ENCODE measurements at places on chromosomes 4 and X.

GRCh38 chrX:47210661-47211425, 7.6 kb upstream of the CDK16 start:
- no peak for DNase-seq

DNA sequence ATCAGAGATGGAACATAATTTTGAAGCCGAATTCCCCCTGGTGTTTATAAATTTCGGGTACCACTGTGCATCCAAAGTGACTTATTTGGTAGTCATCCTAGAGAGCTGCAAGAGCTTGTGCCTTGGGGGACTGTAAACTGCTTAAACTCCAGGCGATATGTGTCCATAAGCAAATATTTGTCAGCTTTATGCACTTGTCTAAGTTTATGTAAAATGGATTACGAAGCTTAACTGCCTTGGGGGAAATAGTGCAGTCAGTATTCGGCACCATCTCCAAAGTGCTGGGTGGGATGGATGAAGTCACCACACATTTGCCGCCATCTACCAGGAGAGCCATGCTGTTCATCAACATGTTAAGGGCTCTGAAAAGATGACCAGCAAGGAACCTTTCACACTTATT, 65.9 kb downstream of the CC2D2A start:
- no peak for DNase-seq

DNA sequence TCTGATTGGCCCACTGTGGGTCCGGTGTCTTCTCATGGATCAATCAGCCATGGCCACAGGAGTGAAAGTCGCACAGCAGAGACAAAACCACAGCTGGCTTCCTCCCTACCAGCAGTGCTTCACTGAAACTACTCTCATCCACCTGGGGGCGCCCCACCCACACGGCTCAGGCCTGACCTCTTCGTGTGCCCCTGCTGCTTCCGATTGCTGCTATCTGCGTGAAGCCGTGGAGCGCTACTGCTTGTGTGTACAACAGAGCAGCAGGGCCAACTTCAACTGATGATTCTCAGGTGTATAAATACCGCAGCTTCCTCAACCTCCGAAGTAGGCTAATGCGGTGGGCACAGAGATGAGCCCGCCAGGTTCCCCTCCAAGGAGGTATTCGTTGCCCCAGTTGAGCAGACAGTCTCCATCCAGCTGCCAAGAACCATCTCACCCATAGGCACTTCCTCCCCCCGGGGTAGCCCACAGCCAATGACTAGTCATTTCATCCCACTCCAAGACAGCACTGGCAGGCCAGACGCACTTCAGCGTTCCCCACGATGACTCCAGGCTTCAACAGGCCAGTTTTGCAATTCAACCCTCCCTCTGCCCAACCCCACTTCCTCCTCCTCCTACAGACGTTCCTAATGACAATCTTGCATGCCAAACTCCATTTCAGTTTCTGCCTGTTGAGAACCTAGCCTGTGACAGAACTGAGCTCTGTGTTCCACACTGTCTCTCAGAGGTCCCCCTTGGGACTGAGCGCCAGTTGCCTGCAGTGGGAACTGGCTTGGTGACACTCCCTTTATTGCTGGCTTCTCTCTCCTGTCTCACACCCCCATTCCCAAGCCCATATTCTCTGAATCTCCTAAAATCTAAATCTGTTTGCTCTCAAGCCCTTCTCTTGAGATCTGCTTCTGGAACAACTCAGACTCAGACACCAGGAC, 41.3 kb upstream of the ATP6AP2 start:
- DNase-seq: no peak

DNA sequence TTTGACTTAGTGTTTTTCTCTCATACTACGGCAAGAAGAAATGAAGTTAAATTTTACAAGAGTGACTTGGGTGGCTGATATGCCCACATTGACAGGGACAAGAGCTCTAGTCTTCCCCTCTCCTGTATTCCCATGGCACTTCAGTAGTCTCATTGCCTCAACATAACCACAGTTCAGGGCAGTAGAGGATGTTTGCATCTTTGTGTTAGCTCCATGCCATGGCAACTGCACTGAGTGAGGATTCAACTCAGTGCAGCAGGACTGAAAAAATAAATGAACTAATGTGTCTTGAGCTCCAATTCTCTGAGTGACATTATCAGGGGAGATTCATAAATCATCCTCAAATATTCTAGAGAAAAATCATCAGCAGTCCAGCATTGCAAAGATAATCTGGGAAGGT, 78.8 kb downstream of the TET2 start:
- no peak for DNase-seq

GRCh38 chr4:120855307-120856001, 67.1 kb downstream of the PRDM5 start:
- DNase-seq: no peak

DNA sequence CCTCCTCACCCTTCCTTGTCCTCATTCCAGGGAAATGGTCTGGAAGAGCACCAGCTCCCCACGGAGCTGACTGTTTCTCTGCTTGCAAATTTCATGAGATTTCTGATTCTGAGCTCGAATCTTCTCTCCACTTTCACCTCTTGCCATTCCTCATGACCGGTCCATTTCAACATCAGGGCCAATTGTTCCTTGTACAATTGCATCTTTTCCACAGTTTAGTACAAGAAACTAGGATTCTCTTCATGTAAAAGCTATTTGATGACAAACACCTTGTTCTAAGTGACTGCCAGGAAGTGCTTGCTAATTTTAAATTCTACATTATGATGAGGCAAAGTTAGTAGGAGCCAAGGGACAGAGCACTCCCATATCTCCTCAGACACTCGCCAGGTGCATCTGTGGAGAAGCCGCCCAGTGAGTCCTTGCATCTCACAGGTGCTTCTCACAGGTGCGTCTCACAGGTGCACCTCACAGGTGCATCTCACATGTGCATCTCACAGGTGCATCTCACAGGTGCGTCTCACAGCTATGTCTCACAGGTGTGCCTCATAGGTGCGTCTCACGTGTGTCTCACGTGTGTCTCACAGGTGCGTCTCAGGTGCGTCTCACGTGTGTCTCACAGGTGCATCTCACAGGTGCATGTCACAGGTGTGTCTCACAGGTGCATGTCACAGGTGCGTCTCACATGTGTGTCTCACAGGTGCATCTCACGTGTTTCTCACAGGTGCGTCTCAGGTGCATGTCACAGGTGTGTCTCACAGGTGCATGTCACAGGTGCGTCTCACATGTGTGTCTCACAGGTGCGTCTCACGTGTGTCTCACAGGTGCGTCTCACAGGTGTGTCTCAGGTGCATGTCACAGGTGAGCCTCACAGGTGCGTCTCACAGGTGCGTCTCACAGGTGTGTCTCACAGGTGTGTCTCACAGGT, 3.0 kb upstream of the PDE6B start:
- DNase-seq: no peak

DNA sequence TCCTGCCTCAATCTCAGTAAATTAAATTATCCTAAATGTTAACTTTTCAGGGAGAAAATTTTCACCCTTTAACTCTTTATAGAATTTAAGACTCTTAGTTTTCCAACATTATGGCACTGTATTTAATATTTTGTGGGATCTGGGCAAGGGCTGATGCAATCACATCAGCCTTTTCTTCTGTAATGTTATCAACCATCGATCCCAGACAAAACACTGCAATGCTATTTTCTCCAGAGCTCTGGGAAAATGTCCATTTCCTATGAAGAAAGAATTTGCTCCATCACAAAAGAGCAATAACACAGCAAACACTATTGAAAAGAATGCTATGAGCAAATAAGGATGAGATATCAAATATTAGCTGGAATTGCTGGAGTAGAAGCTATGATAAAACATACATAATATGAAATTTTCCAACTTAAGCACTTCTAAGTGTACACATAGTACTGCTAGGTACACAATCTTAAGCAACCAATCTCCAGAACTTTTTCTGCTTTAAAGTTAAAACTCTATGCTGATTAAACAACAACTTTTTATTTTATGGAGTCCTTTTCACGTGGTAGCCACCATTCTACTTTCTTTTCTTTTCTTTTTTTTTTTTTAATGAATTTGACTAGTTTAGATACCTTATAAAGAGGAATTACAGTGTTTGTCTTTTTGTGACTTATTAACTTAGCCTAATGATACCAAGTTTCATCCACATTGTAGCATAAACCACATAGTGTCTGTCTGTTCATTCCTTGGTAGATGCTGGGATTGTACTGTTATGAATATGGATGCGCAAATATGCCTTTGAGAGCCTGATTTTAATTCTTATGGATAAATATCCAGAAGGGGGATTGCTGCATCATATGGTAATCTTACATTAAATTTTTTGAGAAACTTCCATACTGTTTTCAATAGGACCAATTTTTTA, 43.6 kb downstream of the UGT2A3 start:
- DNase-seq: no peak

- DNase-seq: no peak
These were observed 31.6 kb upstream of the LSM6 start for GRCh38 chr4:146143888-146144287.

GRCh38 chr4:151325111-151325948, at the start of gene SH3D19:
Gene SH3D19 (minus strand): TSS chr4:151325605. CDS start chr4:151325352, 253 bp downstream.
- peak; percentile 63 for DNase-seq

DNA sequence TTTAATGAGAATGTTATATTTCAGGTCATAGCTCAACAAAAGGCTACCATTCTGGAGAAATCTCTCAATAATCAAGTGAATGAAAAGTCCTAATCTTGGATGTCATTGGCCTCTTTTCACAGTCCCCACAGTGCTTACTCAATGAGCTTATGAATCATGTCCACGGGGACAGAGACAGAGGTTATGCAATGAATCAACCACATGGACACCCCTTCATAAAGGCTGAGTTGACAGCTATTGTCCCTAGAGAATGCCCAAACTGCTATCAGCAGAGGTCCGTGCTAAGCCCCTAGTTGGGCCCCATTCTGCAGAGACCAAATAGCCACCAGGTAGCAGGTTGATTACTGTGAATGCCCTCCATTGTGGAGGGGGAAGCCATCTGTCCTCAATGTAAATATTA, 158.1 kb downstream of the LHFPL1 start:
- no peak for DNase-seq

DNA sequence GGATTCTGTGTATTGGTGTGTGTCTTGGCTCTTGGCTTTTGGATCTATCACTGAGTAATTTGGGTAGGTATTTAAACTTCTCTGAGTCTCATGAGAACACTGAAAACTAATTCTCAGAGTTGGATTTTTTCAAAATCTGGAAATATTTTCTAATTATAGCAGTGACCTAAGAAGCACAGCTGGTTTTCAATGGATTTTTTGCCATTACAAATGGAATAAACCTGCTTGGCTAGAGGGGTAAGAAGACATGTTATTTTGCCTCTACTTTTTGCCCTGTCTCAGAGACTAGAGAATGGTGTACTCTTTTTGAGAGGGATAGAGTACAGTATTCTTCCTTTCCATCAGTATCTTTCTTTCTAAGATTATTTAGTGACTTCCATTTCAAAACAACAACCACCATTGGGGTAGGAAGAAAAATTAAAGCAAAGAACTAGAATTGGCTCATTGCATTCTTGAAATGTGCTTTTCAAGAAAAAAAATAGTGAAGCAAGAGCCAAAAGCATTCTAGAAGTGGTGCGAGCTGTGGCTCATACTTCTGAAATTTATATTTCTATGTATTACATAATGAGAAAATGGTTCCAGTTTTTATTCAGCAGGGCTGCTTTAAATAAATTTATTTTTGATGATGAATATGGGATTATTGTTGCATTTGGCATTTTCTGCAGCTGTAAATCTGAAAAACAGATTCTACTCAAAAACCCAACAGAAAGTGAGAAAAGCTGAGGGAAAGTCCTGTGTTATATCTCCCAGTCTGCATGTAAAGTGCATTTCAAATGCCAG, 850.2 kb upstream of the SLIT2 start:
- DNase-seq: no peak

- no peak for DNase-seq
These were observed 105.3 kb upstream of the CBR4 start for GRCh38 chr4:169115144-169115896.

DNA sequence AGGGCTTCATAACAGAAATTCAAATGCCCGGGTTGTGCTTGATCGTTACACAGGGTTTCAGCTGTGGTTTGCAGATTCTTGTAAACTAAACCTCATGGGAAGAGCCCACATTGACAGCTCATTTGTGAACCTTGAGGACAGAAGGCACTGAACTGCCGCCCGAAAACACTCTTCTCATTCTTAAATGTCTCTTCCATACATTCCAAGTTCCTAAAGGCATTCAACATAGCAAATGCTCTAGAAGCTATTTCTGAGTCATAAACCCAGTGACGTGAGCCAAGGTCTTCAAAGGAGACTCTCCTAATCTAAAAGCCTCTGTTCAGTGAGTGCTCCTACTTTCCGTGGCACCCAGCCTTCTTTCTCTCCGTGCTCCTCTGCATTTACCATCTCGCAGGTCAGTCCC, 737.8 kb upstream of the FRG1 start:
- peak; percentile 13 for DNase-seq

DNA sequence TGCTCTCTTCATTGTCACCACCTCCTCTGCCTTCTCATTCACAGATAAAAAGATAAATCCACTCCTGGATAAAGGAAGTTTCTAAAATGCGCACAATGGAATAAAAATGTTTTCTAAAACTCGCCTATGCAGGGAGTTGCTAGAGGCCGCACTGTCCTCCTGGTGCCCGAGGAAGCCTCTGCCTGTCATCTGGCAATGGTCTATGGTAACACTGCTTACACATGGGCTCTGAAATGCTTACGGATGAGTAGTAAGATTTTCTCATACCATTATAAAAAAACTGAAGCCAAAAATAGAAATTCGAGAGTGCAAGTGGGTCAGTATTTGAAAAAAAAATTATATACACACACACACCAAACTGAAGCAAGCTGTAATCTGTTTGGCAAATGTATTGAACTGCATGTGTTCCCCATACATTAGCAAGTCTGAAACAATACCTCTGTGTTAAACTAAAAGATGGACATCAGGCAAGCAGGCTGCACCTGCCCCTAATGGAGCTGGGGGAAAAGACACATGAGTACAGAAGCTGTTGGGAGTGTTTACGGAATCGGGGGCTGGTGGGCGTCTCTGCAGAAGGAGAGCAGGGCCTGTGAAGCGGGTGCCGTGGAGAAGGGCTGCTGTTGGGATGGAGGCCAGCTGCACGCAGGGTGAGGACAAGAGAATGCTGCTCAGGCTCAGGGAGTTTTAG, 103.3 kb upstream of the FAT1 start:
- no peak for DNase-seq

DNA sequence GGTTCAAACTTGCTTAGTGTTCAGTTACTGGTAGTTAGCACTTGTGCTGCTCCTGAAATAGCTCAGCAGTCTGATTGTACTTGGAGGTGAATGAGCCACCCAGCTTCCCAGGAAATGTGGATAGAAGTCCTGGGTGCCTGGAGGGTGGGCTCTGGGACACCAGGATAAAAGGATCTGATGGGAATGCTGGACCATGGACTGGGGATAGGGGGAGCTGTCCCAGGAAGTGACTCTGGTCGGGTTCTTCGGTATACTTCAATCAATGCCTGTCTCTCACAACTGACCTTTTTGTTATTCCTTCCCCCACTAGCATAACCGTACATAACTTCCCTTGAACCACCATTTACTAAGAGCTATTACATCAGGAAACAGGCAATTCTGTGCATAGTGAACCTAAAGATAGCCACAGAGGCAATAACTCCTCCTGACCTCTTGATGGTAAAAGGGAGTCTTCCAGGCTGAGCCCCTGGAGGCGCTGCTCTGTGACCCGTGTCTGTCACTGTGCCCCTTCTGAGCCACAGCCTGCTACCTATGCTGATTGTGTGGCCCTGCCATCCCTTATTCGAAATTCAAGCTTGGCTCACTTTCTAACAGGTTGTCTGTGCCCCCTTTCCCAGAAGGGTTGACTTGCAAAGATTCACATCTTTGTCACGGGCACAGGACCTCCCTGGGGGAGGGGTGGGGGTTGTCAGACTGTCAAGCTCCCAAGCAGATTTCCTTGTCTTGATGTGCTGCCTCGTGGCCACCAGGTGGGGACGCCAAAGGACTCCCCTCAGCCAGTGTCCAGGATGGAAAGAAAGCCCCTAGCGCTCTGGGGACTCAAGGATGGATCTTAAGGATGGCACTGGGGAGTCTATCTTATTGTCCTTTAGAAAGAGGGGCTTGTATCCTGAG, 24.5 kb upstream of the WDR1 start:
- DNase-seq: no peak

- DNase-seq: no peak
These were observed 46.1 kb downstream of the EVC start for GRCh38 chr4:5757091-5757490.
